ENCODE measurements at places on chromosomes 6 and 20. TPM values are rescaled to one million over a fixed set of nuclear protein-coding genes. Genes with fewer than 3 reads are reported as not detected.

The GHRH gene
- not detected for total RNA-seq

The ZBTB12 gene
- total RNA-seq, result 3.7 TPM

The SLC17A1 gene
- not detected for total RNA-seq

The PIM1 gene
- total RNA-seq, result 3.7 TPM

The MMUT gene
- total RNA-seq, result 25.6 TPM

The RNF182 gene
- total RNA-seq, result 0.40 TPM

The FAM83B gene
- not detected for total RNA-seq

The PAK5 gene
- total RNA-seq, result not detected

The F13A1 gene
- total RNA-seq, result not detected

The KCNB1 gene
- total RNA-seq, result under 0.01 TPM

The ADAT2 gene
- 2.9 TPM for total RNA-seq

The RBPJL gene
- total RNA-seq, result not detected

The DSP gene
- 0.25 TPM for total RNA-seq

The PRKN gene
- 4.2 TPM for total RNA-seq

The UBE2C gene
- 11.4 TPM for total RNA-seq

The ADGB gene
- not detected for total RNA-seq

The RHAG gene
- not detected for total RNA-seq

The BHLHE23 gene
- not detected for total RNA-seq

The OR2H1 gene
- not detected for total RNA-seq

Measured in aortic smooth muscle cell (primary cell).